ENCODE measurements at places on chromosomes 11 and 22. TPM values are rescaled to one million over a fixed set of nuclear protein-coding genes. Genes with fewer than 3 reads are reported as not detected.

DNA sequence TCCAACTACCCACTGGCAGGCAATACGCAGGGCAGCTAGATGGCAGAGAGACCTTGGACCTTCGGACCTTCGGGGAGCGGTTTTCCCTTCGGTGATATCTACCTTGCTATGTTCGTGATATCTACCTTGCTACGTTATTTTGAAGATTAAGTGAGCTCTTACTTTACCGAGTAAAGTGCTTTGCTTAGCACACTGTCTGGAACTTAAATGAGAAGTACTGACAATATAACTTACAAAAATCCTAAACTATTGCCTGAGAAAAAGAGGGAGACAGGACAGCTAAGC is 1.0 kb upstream of the PRDM10 start:
- DNase-seq: no peak

DNA sequence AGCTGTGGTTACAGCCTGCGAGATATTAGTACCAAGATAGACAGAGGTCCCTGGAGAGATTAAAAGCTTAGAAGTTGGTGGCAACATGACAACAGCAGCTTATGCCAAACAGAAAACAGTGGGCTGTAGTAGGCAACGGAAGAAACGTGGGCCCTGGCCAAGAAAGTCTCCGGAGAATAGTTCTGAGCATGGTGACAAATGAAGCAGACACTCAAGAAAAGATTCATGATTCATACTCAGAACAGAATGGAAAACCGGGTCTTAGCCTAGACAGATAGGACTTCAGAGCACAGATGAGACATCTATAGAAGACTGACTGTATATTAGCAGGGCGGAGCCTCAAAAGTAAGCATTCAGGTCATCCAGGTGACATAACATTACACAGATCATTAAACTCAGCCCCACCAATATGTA is 727.4 kb downstream of the ETS1 start:
- DNase-seq: no peak

GRCh38 chr22:47808886-47809620 is 1046.6 kb downstream of the TBC1D22A start:
- DNase-seq: no peak

- DNase-seq: no peak
Measured at GRCh38 chr11:8383627-8384026, 119.9 kb upstream of the LMO1 start.

- DNase-seq: no peak
Measured at GRCh38 chr11:65501472-65502273, 2.8 kb downstream of the MALAT1 start.

GTSE1 gene
- total RNA-seq: 25.3 TPM

- no peak for DNase-seq
Measured at GRCh38 chr11:80227915-80228314, 787.1 kb upstream of the TENM4 start.

SRSF8 gene
- 5.8 TPM for total RNA-seq

- no peak for DNase-seq
Measured at GRCh38 chr11:129973068-129973467, 29.6 kb downstream of the PRDM10 start.

DNA sequence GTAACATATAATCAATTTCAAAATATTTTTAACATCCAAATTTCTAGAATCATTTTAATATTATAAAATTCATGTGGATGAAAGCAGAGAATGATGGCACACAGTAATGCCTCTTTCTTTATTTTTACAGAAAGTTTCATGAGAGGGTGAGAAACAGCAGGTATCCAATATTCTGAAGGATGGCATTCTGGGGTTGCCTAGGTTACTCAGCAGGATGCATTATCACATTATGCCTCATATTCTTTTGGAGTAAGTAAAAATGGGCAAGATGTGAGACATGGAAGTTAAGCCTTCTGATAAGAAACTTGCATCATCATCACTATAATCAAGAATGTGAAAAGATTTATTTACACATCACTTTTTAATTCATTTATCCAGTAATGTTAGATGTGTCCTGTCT is 148.7 kb upstream of the PGR start:
- DNase-seq: no peak

DNA sequence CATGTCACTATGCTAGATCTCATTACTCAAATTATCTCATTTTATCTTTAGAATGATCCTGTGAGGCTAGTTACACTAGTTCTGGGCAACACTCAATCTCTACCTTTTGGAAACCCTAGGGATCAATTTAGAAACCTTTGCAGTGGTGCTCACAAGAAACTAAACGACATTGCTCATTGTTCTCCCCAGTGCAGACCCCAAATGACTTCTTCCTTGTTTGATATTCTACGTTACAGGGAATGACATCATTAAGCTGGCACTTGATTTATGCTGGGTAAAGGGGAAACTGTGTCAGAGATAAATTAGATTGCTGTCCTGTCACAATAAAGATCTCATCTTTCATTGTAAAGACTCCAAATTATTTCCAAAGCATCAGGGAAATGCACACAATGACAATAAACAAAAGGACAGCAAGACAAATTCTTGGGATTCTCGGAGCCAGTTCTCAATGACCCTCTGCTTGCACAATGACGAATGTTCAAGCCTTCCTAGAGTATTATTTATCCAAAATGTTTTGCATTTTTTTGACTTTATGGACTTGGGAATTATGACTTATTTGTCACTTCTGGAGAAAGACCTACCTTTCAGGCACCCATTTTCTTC is 1121.8 kb upstream of the TENM4 start:
- no peak for DNase-seq

Measured in MG63 (cell line).